ENCODE measurements at places on chromosomes 5 and 9.

DNA sequence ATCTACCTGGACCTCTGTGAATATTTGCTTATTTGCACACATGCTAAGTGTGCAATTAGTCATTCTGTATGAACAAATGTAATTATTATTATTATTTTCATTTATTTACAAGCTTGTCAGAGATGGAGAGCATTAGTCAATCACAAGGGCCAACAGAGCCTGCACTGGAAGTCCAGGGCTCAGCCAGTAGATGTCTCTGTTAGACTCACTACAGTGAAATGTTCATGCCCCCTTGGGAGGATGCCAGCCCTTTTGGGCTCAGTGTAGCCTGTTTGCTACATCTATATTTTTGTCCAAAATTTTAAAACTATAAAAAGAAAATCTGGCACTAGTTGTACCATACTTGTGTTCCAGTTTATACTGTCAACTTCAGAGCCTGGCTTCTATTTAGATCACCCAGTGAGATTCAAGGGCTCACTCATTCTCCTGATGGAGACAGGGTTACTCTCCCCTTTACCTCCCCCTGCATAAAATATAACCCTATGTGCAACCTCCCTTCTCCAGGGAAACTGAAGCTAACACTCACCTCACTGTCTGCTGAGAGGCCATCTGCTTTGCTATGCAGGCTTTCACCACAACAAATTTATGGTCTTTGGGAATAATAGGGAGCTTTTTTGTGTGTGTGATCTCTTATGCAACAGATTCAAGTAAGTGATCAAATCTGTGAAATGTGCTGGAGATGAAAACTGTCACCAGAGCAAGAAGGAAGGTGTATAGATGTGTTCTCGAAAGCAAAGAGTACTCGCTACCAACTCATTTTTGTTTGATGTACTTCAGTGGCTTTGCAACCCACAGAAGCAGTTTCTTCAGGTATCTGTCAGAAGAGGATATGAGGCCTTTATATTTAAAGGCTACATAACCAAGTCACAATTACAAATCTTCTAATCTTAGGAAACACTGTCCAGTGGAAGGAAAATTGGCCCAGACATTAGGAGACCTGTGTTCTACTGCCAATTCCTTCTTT, 99.9 kb upstream of the TLE4 start:
- no peak for DNase-seq

DNA sequence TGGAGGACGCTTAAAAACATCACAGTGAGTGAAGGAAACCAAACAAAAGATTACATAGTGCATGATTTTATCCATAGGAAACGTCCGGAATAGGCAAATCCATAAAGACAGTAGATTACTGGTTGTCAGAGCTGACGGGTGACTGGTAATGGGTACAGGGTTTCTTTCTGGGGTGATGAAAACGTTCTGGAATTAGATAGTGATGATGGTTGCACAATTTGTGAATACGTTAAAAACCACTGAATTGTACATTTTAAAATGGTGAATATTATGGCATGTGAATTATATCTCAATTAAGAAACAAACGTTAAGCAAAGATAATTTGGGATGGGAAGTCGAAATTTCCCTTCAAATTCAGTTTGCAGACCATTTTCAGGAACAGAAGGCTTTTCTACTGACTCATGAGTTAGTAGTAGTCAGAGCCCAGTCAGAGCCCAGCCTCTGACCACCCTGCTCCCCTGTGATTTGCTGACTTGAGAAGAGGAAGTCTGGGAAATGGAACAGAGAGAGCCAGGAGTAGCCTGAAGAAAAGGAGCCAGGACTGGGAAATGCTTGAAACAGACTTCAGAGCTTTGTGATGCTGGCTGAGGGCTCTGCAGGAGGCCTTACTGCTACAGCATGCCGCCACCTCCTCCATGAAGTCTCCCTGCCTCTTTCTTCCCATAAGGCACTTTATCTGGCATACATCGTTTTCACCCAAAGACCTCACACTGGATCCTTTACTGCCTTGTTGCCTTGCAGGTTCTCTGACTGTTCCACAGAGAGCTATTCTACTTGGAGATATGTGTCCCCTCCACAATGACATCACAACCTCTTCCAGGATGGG, 46.4 kb upstream of the CTNNA1 start:
- no peak for DNase-seq

DNA sequence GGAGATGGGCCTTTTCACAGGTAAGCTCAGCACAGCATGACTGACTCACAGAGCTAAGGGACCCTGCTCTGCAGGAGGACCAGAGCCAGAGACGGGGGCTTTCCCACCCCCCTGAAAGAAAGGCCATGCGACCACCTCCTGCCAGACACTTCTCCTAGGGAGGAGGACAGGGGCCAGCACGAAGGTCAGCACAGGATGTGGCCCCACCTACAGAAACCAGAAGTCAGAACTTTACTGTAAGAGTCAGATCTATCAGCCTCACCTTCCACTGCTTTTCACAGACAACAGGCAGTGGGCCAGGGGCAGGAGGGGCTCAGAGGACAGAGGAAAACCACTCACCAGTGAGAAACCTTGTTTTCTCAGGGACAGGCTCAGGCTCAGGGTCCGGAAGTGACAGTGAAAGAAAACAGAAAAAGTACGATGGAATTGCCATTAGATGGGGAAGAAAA, 37.9 kb downstream of the CCNJL start:
- DNase-seq, result no peak

- no peak for DNase-seq
Measured at GRCh38 chr9:96524045-96524444, 74.1 kb downstream of the HABP4 start.

DNA sequence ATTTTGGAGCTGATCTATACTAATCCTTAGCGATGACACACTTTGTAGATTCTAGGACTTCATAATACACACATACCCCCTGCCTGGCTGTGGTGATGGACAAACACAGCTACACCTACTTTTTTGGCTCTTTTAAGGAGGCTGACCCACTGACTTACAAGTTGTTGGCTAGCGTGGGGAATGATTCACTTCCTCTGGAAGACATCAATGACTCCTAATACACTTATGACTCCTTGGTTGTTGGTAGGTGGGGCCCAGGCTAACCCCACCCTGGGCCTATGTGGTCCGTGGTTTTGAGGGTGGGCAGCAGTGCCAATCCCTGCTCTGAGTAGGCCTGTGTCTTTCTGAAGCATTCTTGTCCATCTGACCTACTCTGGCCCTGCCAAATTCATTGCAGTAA, 144.4 kb downstream of the SLC12A2 start:
- DNase-seq, result no peak

- no peak for DNase-seq
Measured at GRCh38 chr5:88290801-88291200, 22.2 kb upstream of the TMEM161B start.

DNA sequence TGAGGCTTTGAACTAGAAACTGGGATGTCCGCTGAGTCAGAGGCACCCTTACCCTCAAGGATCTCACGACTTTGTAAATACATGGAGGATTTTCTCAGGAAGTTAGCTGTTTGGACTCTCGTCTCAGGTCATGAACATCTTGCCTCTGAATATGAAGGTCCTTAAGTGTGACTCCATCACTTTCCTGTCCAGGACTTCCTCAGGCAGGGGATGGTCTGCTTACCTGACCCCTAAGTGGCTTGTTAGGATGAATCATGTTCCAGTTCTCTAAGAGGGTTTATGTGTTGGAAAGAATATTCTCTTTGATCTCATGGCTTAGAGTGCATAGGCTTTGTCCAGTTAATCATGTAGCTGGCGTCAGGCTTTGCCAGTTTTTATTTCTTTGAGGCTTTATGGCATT, 511.7 kb upstream of the KLF4 start:
- no peak for DNase-seq

- DNase-seq, result no peak
Measured at GRCh38 chr9:129544761-129545160, 76.1 kb downstream of the C9orf50 start.

GRCh38 chr9:110170357-110171257, 37.4 kb downstream of the C9orf152 start:
- DNase-seq, result no peak

- DNase-seq, result no peak
Measured at GRCh38 chr5:140207250-140207964, 32.4 kb downstream of the CYSTM1 start.

GRCh38 chr5:169801324-169801777, 164.3 kb downstream of the DOCK2 start:
- no peak for DNase-seq

- peak; percentile 26 for DNase-seq
Measured at GRCh38 chr9:6759185-6759977, 1.6 kb downstream of the KDM4C start.

DNA sequence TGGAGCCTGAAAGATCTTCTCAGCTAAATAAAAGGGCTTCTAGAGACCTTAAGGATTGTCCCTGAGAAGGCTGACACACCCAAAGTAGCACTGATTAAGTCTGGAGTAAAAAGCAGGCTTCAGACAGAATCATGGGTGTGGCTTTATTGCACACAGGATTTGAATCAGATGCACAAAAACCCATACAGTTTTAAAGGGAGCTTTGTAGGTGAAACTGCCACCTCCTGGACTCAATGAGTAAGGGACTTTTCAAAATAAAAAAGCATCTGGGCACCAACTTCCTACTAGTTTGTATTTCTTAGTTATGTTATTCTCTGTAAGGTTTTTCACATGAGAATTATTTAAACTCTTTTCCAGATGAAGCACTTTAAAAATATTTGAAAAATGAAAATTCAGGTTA, 129.4 kb downstream of the EDIL3 start:
- DNase-seq, result no peak

- DNase-seq, result no peak
Measured at GRCh38 chr5:58961631-58962280, 378.9 kb downstream of the RAB3C start.

GRCh38 chr9:98219794-98220370, 27.4 kb upstream of the CORO2A start:
- DNase-seq, result no peak

- DNase-seq, result no peak
Measured at GRCh38 chr9:4080921-4081895, 218.7 kb downstream of the GLIS3 start.

GRCh38 chr9:104944871-104945270, 16.9 kb upstream of the ABCA1 start:
- DNase-seq, result no peak

DNA sequence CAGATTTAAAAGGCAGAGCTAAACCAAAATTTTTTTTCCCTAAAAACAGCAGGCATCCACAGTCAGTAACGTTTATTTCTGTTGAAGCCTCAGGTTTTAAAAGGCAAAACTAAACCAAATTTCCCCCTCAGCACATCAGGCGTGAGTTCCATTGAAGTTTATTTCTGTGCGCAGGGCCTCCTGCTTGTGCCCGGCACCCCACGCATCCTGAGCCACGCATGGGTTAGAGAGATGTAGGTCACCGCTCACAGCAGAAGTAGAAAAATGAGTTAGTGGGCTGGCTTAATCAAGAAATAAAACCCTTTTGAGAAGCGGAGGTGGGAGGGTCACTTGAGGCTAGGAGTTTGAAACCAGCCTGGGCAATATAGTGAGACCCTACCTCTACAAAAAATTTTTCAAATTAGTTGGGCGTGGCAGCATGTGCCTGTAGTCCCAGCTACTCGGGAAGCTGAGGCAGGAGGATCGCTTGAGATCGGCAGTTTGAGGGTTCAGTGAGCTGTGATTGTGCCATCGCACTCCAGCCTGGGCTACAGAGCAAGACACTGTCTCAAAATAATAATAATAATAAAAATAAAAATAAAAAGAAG, 75.6 kb upstream of the SPIN1 start:
- no peak for DNase-seq

- DNase-seq, result no peak
Measured at GRCh38 chr5:169153405-169153804, 147.5 kb downstream of the SLIT3 start.

DNA sequence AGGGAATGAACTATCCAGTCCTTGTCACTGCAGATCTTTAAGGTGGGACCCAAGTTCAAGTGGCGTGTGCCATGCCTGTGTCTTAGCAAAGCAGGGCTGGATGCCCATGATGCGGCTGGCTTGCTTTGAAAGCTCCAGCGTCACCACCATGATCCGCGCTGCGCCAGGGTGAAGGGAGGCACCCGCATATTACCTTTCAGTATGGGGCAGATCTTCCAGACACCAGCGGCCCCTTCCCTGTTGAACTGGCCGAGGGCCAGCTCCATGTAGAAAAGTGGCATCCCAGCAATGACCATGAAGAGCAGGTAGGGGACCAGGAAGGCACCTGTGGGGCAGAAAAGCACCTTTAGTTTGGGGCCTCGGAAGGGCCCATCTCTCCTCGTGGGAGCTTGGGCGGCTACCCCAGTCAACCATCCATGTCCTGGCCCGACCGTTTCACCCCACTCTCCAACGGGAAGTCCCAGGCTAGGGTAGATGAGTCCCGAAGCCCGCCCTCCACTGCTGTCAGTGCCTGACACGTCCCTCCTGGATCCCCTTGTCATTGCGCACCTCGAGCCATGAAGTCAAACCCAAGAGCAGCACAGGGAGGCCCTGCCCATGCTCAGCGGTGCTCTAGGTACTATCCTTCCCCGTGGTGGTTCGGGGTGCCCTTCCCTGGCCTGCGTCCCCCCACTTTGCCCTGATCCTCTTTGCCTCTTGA, 3.9 kb downstream of the SLC6A3 start:
- no peak for DNase-seq

GRCh38 chr5:150376799-150377771, 19.6 kb downstream of the TCOF1 start:
- no peak for DNase-seq

DNA sequence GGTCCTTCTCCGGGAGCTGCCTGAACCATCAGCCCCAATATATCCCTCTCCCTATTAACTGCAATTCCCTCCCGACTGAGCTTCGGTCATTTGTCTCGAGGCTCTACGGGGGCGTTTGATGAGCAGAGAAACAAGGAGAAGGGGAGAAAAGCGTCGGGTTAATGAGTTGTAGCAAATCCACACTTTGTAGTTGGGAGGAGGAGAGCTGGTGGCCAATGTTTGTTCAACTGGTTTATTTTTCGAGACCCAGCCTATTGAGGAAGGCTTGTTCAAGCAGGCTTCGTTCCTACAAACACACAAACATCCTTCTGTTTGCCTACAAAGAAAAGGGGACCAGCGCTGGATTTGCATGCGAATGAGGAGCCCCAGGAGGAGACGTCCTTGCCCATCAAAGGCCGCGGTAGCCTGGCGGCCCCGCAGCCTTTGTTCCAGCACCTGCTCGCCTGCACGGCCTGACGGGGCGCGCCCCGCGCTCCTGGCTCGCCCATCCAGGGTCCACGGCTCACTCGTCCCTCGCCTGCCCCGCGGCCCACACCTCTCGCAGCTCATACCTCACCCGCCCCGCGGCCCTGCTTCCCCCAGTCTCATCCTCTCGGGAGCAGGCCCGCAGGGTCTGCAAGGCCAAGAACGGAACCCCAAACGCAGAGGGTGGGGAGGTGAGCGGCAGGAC, 4.6 kb downstream of the FOXD1 start:
- DNase-seq, result no peak
